Umbilical cord (tissue), 2 donors: ENCODE measurements at places on chromosomes 16 and 17. TPM values are rescaled to one million over a fixed set of nuclear protein-coding genes. Genes with fewer than 3 reads are reported as not detected.

Gene CHRNE
- not detected for total RNA-seq

Gene TBC1D28
- total RNA-seq, result 1.2 TPM

Gene TRPV3
- total RNA-seq, result 8.9 TPM

Gene RNF43
- total RNA-seq, result 3.6 TPM

Gene DPEP2NB
- total RNA-seq, result not detected

Gene HYDIN
- 8.2 TPM for total RNA-seq

Gene ACSM5
- 9.9 TPM for total RNA-seq

Gene LGALS9C
- 0.48 TPM for total RNA-seq

Gene GJD3
- total RNA-seq, result not detected

Gene KRTAP4-6
- 1.2 TPM for total RNA-seq

Gene RAB26
- 0.48 TPM for total RNA-seq

Gene TMEM220
- 20.0 TPM for total RNA-seq

Gene ROGDI
- total RNA-seq, result 27.0 TPM

Gene CTF1
- 2.6 TPM for total RNA-seq

Gene CD300LB
- 0.24 TPM for total RNA-seq

GRCh38 chr17:63477480-63478440 lies 899 bp downstream of the ACE start:
- DNase-seq, result no peak

GRCh38 chr17:37465069-37465616 lies 24.5 kb upstream of the DUSP14 start:
- DNase-seq, result no peak

- DNase-seq, result no peak
Measured at GRCh38 chr16:13906168-13907089, 13.5 kb upstream of the ERCC4 start.

GRCh38 chr17:41437769-41438168 lies 3.0 kb downstream of the KRT38 start:
- DNase-seq, result no peak

DNA sequence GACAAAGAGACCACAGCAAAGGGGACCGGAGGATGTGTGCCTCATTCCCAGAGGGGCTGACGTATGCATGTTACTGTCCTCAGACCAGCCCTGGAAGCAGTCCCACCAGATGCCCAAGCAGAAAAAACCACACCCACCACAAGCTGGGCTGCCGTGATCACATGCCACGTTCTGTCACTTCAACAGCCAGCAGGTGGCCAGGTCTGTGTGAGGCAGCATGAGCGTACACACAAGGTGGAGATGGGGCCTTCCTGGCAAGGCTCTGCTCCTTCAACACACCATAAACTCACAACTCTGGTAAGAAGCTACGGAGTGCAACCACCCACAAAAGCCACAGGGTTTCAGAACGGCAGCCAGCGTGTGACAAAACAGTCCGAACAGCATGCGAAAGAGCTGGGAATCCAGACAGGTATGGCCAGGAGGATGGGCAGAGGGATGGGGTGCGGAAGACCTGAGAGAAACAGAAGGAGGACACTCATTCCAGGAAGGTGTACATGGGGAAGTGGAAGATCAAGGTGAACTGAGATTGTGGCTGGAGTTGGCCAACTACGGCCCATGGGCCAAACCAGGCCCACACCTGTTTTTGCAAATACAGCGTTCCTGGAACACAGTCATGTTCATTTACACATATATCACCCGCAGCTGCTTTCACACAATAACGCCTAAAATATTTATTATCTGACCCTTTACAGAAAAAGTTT lies 27.9 kb downstream of the MBTPS1 start:
- DNase-seq, result no peak

GRCh38 chr16:49969091-49970030 lies 55.7 kb upstream of the CNEP1R1 start:
- peak; percentile 24 for DNase-seq

DNA sequence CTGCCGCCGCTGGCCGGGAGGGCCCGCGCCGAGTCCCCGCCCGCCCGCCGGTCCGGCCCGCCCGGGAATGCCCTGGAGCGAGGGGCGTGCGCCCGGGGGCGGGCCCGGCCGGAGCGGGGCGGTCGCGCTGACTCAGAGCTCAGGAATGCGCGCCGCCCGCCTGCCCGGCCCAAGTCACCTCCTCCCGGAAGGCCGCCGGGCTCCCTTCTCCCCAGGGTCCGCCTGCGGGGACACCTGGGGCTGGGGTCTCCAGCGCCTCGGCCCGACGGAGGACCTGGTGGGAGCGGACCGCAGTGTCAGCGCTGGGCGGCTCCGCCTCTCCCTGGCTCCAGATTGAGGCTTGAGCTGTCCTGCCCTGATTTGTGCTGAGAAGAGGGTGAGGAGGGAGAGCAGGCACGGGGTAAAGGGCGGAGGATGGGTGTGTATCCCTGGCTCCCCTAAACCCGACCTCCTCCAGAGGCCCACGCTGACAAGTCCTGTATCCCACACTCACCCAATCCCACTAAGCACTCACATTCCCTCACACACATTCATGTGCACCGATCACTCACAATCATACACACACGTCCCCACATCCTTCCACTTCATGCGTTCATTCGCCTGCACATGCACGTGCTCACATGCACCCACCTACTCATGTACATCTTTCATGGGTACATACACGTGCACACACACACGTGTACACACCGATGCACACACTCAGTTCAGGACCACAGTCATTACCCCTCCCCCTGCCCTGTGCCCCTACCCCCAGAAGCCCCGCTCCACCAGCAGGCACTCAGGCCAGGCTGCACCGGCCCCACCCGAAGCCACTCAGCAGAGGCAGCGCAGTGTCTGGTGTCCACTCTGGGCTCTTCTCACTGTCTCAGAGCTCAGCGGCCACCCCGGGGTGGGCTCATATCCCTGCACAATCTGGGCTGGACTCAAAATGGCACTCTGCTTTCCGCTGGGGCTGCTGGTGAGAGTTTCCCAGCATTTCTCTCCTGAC lies at the start of gene RHBDF1:
Gene RHBDF1 (minus strand): TSS at position 71 of the 988 bp plus-strand sequence. CDS start 7,616 bp downstream, outside the sequence.
- DNase-seq, result peak; percentile 67

- DNase-seq, result no peak
Measured at GRCh38 chr16:368388-369158, 1.8 kb downstream of the MRPL28 start.

GRCh38 chr17:6523809-6524355 lies 32.5 kb downstream of the PITPNM3 start:
- DNase-seq, result no peak

GRCh38 chr17:40321961-40322357 lies 13.0 kb downstream of the RARA start:
- peak; percentile 23 for DNase-seq

DNA sequence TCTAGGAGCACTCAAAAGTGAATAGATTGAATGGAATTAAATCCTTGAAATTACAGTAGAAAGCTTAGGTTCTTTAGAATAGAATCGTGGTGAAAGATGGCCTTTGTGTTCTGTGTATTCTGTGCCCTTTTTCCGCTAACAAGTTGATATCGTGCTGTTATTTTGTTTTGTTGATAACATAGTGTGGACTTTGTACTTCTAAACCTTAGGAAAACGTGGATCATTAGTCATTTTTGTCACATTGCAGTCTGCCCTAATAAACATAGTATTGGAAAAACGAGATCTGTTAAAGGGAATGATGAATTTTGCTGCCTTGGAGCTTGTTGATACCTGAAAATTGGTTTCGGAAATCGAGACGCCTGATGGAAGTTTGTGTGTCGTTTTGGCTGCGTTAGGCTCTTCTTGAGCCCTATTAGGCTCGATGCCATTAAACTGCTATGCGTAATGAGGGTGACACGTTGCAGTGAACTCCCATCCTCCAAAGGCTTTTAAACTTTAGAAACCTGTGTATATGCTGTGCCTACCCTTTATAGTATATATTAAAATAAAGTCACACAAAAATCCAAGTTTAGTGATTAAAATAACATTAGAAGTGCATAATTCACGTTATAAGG lies 145.7 kb downstream of the PRKCA start:
- DNase-seq, result no peak

DNA sequence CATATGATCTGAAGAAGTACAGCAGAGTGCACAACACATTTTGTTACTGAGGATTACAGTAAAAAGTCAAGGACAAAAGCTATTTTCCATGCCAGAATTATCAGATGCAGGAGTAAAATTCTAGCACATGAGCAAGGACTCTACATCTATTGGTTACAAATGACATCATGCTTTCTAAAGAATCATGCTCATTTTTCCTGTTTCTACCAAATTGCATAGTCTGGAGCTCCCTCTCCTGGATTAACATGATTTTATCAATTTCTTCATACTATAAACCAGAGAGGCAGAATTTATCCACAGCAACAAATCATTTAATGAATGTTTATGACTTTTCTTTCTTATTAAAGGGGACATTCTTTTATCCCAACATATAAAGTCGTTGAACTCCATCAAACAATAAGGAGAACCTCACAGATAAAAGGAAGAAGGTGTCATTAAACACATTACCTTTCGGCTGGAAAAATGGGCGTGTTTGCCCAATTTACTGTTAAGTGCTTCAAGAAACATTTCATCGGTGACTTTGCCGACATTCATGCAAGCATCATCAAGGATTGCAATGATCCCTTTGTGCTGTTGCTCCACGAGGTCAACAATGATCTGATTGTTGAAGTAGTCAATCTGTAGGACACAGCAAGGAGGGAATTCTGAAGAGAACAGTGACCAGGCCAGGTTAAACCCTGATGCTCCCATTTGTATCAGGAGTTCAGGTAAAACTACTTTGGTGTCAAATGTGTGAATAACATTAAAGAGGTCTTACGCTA lies 121.7 kb downstream of the MYO1D start:
- peak; percentile 78 for DNase-seq

- no peak for DNase-seq
Measured at GRCh38 chr16:48168075-48168474, 12.3 kb upstream of the ABCC12 start.

GRCh38 chr16:25134166-25134700 lies 22.7 kb downstream of the LCMT1 start:
- DNase-seq, result no peak

DNA sequence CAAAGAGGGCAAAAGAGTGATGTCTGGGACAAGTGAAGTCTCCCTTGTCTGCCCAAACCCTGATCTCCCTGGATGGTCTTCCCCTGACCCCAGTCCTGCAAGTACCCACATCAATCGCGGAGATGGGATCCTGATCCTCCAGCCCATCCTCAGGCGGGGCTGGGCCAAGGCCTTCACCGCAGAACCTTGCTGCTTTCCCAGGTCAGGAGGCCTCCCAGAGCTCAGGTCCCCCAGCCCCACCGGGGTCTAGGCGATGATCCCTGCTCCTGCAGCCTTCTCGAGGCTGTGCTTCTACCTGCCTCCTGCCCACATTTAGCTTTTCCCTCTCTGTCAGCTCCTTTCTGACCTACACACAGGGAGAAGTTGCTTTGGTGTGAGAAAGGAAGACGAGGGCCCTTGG lies 6.3 kb downstream of the SLC12A4 start:
- no peak for DNase-seq

DNA sequence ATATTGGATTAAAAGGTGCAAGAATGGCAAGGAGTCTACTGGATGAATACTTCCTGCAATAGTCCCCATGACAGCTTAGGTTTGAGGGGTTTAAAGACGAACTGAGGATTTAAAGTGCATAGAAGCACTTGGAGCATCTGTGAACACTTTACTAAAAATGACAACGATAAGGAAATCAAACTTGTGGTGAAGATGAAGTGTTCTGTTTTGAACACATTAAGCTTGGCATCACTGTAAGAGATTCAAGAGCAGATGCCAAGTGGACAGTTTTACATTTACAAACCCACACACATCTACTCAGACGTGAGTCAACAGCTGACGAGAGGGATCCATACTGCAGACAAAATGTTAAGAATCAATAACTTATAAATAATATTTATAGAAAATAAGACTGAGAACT lies 918.7 kb downstream of the CDH11 start:
- DNase-seq, result no peak

DNA sequence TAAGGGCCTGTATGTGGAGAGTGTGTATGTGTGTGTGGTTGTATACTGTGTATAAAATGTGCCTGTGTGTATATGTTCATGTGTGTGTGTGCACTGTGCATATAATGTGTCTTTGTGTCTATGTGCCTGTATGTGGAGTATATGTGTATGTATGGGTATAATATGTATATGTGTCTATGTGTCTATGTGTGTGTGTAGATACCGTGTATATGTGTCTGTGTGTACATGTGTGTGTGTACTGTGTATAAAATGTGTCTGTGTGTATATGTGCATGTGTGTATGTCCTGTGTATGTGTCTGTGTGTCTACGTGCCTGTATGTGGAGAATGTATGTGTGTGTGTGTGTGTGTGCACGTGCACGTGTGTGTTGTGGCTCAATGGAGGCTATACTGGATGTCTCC lies 200.4 kb upstream of the ZFHX3 start:
- DNase-seq, result no peak

DNA sequence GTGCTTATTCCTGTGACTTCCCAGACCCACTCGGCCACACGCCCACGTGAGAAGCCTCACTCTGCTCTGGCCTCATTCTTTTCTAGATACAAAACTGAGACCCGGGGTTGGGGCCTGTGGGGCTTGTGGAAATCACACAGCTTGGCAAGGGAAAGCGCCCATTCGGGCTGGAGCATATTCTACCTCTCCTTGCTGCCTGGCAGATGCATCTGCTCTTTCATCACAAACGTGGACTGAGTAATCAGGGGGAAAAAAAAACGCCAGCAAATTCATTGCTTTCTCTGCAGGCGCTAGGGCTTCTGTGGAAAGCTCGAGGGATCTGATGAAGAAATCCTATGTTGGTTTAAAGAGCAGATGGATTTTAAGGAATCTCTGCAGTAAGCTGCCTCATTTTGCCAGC lies 44.4 kb downstream of the DNAH9 start:
- DNase-seq, result peak; percentile 89

DNA sequence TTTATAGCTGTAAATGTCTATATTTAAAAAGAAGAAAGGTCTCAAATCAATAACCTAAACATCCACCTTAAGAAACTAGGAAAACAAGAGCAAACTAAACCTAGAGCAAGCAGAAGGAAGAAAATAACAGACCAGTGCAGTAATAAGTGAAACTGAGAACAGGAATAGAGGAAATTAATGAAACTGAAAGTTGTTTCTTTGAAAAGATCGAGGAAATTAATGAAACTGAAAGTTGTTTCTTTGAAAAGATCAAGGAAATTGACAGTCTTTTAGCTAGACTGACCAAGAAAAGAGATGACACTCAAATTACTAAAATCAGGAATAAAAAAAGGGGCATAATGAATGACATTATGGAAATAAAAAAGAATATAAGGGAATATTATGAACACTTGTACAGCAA lies 46.4 kb downstream of the SLFN5 start:
- no peak for DNase-seq

DNA sequence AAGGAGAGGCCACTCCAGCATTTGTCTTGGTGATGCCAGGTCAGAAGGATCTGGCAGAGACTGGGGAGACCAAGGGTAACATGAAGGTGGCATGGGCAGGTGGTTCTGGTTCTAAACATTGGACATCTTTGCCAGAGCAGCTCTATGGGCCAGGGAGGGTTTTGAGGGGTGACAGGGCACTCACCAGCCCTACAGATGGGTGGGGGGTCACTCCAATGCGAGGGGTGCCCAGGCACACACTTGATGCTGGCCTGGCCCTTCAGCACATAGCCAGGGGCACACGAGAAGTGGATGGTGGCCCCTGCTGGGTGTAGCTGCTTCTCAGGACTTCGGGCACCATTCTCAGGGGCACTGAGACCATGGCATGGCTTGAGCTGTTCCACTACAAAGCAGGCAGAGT lies 5.5 kb upstream of the PHF12 start:
- DNase-seq, result no peak

GRCh38 chr17:61770043-61770442 lies 93.3 kb downstream of the BRIP1 start:
- no peak for DNase-seq
